ENCODE measurements at places on chromosomes 13 and 19.

- no peak for DNase-seq
Observed at GRCh38 chr19:40982594-40983101, 8.4 kb upstream of the CYP2B6 start.

GRCh38 chr13:110950819-110951570 is 36.1 kb upstream of the ANKRD10 start:
- no peak for DNase-seq

GRCh38 chr19:42208612-42209011 is 8.9 kb downstream of the DEDD2 start:
- no peak for DNase-seq

DNA sequence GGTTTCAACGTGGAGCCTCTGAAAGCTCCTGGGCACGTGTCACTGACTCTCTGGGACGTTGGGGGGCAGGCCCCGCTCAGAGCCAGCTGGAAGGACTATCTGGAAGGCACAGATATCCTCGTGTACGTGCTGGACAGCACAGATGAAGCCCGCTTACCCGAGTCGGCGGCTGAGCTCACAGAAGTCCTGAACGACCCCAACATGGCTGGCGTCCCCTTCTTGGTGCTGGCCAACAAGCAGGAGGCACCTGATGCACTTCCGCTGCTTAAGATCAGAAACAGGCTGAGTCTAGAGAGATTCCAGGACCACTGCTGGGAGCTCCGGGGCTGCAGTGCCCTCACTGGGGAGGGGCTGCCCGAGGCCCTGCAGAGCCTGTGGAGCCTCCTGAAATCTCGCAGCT is 2.3 kb downstream of the ARL11 start:
- DNase-seq = no peak

- DNase-seq = no peak
Observed at GRCh38 chr13:30880151-30880855, 25.8 kb upstream of the MEDAG start.

GRCh38 chr13:51717786-51718398 is 86.1 kb downstream of the DHRS12 start:
- no peak for DNase-seq

DNA sequence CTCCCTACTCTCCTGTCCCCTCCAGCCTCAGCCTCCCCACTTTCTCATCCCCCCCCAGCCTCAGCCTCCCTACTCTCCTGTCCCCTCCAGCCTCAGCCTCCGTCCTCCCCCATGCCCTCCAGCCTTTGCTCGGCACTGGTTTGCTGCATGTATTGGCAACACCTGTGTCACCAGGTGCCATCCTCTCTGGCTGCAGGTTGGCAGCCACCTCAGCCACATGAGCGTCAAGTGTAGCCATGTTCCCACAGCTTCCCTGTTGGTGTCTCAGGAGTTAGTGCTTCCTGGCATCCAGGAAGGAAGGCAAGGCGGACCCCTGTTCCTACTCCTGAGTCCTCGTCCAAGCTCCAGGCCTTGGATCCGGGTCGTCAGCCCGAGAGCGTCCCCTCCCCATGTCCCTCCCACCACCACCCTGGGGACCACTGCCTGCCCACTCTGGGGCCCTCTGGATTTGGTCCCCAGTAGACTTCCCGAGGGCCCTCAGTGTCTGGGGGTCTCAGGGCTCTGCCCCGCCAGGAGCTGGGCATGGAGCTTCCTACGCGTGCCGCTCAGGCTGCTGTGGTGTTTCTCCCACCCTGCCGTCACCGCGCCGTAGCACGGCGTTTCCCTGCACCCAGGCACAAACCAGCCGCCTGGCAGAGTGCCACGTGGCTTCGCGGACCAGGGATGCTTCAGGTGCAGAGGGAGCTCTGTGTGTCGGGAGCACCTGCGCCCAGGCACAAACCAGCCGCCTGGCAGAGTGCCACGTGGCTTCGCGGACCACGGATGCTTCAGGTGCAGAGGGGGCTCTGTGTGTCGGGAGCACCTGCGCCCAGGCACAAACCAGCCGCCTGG is 128.3 kb upstream of the MCF2L start:
- DNase-seq = no peak

Measured in 8988T (cell line).